GM13976 (cell line): ENCODE measurements at places on chromosomes 4 and X.

DNA sequence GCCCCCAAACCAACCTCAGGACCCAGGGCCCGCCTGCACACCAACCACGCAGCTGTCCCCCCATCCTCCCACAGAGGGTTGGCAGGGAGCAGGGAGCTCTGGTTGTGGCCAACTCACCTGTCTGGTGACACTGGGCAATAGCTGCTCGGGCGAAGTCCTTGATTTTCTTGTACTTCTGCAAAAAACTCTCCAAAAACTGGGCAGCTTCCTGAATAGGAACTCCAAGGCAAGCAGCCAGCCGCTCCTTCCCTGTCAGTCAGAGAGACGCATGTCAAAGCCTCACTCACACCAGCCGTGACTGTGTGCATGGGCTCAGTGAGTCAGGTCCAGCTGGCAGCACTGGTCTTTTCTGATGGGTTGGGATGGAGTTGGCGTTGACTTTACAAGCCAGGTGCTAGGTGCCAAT lies 26.4 kb downstream of the NAT8L start:
- DNase-seq: no peak

DNA sequence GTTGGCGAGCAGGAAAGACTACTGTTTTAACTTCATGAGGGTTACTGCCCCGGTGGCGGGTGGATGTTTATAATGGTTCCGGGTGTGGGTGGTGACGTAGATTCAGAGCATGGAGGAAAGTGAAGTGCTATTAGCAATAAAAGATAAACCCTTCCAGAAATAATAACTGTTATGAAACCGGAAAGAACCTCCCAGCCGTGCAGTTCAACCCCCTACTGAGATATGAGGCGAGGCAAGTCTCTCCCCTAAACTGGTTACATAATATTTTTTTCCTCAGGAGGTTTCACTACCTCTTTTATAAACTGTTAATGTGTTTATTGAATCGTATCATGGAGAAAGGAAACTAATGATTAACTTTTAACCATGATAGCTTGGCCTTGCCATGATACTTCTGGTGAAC lies 33.9 kb upstream of the STIM2 start:
- DNase-seq: peak; percentile 55

GRCh38 chrX:3690140-3690539 lies 23.3 kb downstream of the PRKX start:
- DNase-seq: no peak

DNA sequence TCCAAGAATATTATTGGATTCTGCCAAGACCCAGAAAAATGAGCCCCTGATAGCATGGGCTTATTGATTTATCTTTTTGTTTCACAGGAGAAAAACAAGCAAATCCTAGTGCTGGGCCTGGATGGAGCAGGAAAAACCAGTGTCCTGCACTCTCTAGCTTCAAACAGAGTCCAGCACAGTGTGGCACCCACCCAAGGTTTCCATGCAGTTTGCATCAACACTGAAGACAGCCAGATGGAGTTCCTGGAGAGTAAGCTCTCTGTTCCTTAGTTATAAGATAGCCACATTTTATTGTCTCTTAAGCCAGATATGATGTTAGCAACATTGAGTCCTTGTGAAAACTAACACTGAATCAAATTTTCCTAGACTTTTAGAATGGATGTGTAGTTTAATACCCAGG lies 5.5 kb downstream of the ARL9 start:
- DNase-seq: no peak

- no peak for DNase-seq
Measured at GRCh38 chr4:150080337-150080736, 2.1 kb downstream of the DCLK2 start.

DNA sequence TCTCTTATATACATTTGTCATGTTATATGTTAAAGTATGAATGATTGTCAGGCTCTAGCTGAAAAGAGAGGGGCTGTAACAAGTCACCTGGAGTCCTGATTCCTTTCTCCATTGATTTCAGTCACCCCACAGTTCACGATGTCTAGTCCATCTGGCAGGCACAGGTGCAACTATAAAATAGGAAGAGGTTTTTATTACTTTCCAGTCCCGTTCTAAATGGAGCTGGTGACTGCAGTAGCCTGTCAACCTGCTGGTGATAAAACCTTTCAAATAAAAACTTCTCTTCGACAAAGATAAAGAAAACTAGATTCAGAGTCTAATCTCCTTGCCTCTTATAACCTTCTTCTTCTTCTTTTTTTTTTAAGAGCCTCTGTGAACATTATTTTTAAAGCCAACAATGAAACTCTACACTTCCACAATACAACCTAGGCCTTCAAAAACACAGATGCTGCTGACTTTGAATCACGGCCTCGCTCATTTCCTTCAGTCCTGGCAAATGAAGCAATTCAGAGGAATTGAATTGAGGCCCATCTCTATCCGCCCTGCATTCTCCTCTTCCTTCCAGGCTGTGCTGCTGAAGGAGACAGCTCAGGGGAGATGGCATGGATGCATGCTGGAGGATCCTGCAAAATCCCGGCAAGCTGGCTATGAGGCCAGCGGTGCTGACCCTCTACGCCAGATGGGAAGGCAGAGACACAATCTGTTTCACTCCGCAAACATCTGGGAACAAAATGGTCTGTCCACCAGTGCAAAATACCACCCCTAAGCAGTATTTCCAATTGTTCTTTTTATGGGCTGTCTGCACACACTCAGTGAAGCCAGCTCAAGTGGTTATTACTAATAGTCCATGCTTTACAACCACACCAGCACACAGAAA lies 27.3 kb upstream of the CDKN2AIP start:
- no peak for DNase-seq

DNA sequence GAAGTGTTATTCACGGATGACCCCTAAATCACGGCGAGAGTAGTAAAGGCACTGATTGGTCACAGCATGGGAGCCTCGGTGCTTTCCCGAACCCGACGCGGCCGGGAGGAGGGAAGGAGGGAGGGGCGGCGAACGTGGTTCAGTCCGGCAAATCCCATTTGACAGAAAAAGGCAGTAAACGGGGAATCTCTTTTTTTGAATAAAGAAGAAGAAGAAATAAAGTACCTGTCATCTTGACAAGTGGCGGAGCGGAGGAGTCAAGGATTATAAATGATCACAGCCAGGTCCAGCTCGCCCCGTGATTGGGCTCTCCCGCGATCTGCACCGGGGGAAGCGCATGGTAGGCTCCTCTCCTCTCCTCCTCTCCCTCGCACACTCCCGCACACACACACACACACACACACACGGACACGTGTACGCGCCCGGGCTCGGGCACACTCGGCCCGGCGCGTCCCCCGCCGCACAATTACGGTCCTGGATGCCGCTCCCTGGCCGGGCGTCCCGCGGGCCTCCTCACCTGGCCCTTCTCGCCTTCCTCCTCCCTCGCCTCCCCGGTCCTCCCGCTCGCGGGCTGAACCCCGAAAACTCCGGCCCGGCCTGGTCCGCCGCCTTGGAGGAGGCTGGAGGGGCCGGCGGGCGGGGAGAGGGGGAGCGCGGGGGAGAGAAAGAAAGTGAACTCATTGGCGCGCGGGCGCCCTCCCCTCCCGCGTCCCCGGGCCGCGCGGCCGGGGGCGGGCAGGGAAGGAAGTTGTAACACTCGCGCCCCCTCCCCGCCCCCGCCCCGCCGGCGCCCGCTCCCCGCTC lies 99.2 kb upstream of the TENM3 start:
- DNase-seq: peak; percentile 53

DNA sequence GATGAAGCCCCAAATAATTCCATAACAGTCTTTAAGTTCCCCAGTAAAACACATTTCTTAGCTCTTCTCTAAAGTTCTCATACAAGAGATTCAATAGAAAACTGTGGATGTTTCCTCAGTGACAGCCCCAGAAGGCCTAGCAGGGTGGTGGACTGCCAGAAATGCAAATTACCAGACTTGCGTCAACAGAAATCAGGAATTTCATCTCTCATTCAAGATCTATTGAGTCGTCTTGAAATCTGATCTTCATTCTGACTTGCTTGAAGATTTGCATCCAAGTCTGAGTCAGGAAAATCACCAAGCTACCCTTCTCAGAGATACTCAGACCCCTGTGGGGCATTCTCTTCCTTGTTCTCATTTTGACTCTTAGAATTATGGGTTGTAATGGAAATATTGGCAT lies 68.9 kb upstream of the NDP start:
- no peak for DNase-seq

- no peak for DNase-seq
Measured at GRCh38 chrX:150926304-150926703, 27.8 kb upstream of the CD99L2 start.
